ENCODE measurements at places on chromosomes 3 and 15. TPM values are rescaled to one million over a fixed set of nuclear protein-coding genes. Genes with fewer than 3 reads are reported as not detected.
A peak's percentile ranks its signal among the peaks of the same experiment; 100 is the strongest.

The GUCA1C gene
- not detected for total RNA-seq

GRCh38 chr15:57500979-57501576 lies 90.6 kb upstream of the MYZAP start:
- no peak for DNase-seq

GRCh38 chr3:25723802-25724201 lies 59.1 kb upstream of the TOP2B start:
- no peak for DNase-seq

GRCh38 chr3:5195605-5196004 lies 8.1 kb downstream of the EDEM1 start:
- peak; percentile 78 for DNase-seq
